ENCODE measurements at places on chromosomes 1 and 21.

GRCh38 chr21:32300117-32300681, 1.5 kb downstream of the MRAP start:
- no peak for DNase-seq

- no peak for DNase-seq
These were observed 2.4 kb downstream of the VPS13D start for GRCh38 chr1:12232221-12232620.

- no peak for DNase-seq
These were observed 103.9 kb upstream of the SLC2A1 start for GRCh38 chr1:43062527-43063095.

DNA sequence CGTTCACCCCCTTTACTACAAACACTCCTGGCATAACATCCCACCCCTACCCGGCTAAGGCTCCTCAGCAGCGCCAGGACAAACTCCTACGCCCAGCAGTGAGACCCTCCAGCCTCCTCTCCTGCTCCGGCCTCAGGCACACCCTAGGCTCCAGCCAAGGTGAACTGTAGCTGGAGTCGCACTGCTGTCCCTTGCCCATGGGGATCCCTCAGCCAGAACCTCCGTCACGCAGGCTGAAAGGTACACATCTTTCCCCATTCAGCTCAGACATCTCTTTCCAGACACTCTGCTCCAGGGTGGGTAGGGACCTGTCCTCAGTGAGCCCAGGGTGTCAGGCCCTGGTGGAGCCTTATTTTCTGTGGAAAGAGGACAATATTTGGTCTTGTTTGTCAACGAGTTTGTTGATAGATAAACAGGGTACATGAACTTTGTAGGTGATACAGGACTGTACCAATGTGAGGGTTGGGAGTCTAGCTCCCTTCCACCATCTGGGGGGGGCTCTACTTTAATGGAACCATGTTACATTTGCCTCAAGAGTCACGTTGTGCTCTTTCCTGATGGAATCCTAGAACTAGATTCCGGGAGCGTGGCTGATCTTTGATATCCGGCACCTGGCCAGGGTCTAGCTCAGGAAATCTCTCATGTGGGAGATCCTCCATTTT, 56.5 kb upstream of the SSBP3 start:
- DNase-seq, result no peak

- no peak for DNase-seq
These were observed 5.0 kb upstream of the KRTAP12-1 start for GRCh38 chr21:44686843-44687561.

- no peak for DNase-seq
These were observed 75.0 kb downstream of the TAS1R2 start for GRCh38 chr1:18784482-18784831.

GRCh38 chr1:48610628-48611542, 138.9 kb upstream of the SPATA6 start:
- no peak for DNase-seq

- DNase-seq, result no peak
These were observed 780.6 kb downstream of the BRINP3 start for GRCh38 chr1:189697113-189697512.

DNA sequence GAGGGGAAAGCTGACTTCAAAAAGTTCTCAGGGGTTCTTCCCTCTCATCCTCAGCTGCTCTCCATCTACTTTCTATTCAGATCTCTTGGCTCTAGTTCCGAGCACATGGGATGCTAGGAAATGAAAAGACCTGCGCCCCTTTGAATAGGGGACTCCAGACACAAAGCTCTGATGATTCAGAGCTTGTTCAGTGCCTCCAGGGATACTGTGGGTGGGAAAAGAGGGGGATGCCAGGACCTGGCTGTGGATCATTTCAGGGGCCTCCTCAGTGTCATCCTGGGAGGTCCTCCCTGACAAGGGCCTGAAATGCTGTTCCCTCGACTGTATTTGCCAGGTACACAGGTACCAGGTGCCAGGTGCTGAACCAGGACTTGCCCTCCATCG, 943 bp upstream of the KIAA0040 start:
- no peak for DNase-seq

- no peak for DNase-seq
These were observed 1.2 kb upstream of the CAP1 start for GRCh38 chr1:40039245-40039756.

DNA sequence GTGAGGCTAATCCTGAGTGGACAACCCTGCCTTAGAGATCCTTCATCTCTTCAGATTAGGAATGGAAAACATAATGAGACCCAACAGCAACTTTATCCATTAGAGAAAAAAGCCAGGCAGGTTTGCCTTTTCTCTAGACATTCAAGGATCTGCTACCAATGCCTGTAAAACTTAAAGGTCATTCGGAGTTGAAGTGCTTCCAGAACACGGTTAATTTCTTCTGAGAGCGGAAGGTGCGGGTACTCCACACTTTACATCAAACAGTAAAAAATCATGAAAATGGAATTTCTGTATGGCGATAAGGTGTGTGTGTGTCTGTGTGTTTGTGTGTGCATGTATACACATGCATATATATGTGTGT, 65.2 kb upstream of the PRKACB start:
- no peak for DNase-seq

- peak; percentile 60 for DNase-seq
These were observed 124.2 kb downstream of the GALNT2 start for GRCh38 chr1:230191079-230191804.

DNA sequence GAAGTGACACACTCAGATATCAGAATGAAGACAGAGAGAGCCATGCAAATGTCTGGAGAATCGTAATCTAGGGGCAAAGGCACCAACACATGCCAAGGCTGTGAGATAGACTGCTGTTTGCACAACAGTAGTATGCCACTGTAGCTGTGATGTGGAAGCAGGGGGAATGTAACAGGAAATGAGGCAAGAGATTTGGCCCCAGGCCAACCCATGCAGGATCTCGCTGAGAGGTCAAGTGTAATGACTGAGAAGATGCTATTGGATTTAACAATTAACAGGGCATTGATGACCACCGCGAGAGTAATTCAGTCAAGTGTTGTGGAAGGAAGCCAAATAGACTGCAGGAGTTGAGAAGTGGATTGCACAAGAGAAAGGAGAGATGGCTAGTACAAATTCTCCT, 107.3 kb upstream of the ST6GALNAC5 start:
- no peak for DNase-seq

GRCh38 chr1:27137544-27138075, 17.3 kb downstream of the SLC9A1 start:
- no peak for DNase-seq

DNA sequence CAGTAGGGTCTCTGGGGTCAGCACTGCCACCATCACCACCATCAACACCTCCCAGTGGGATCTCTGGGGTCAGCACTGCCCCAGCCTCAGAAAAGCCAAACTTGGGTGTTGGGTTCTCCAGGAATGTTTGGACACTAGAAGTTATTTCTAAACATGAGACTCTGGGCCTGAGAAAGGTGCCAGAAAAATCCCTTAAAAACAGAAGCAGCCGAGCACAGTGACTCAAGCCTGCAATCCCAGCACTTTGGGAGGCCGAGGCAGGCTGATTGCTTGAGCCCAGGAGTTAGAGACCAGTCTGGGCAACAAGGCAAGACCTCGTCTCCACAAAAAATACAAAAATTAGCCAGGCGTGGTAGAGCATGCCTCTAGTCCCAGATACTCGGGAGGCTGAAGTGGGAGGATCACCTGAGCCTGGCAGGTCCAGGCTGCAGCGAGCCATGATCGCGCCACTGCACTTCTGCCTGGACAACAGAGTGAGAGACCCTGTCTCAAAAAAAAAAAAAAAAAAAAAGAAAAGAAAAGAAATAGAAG, 470 bp downstream of the PTAFR start:
- no peak for DNase-seq

Measured in HFF-Myc (cell line).